Body of pancreas (tissue), 4 donors: ENCODE measurements at places on chromosomes 16 and 17. TPM values are rescaled to one million over a fixed set of nuclear protein-coding genes. Genes with fewer than 3 reads are reported as not detected.
A peak's percentile ranks its signal among the peaks of the same experiment; 100 is the strongest.

DNA sequence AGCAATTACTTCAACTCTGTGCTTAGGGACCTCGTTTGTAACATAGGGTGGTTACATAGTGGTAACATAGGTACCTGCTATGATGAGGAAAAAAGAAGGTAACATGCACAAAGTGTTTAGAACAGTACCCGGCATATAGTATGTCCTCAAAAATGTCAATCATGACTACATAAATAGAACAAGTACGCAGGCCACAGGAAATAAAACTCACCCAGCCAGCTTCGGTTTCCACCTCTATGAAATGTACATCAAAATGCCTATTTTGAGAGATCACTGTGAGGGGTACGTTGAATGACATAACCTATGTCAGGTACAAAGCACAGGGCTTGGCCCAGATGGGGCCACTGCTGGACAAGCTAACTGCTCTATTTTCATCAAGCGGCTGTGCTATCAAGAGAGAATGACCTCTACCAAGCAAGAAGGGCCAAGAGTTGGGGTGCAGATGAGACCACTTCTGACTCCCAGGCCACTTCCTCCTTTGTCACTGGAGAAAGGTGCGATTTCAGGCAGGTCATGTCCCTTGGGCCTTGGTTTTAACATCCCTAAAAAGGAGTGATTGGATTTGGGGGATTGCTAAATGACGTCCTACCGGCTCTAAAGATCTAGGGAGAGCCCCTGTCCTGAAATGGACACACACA, 45.4 kb downstream of the WSB1 start:
- H3K27me3 ChIP-seq, result no peaks in the 10 kb centered on the region
- DNase-seq, result no peak
- peaks cover 7% of the 10 kb centered on the region for H3K4me1 ChIP-seq

DNA sequence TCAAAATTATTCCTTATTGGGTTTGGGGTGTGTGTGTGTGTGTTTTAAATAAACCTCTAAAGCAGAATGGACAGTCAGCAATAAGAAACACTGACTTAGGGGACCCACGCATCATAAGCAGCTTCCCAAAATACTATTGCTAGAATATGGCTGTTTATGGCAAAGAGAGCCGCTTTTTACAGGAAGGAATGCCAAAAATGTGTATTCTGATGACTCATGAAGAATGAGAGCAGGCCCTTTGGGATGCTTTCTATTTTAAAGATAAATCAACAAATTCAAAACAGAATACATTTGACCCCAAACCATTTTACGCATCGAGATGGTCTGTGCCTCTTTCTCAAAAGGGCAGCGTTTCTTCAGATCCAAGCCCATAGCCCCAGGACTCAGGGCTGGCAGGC, 37.5 kb downstream of the ARHGAP17 start:
- no peak overlapping the region for H3K4me3 ChIP-seq
- H3K27me3 ChIP-seq, result no peaks in the 10 kb centered on the region
- no peaks in the 10 kb centered on the region for H3K4me1 ChIP-seq
- H3K27ac ChIP-seq, result no peak overlapping the region

GRCh38 chr17:44733753-44734152, 25.0 kb upstream of the ADAM11 start:
- H3K4me1 ChIP-seq, result no peaks in the 10 kb centered on the region
- H3K4me3 ChIP-seq, result no peak overlapping the region
- no peaks in the 10 kb centered on the region for H3K36me3 ChIP-seq
- H3K27ac ChIP-seq, result no peak overlapping the region
- DNase-seq, result no peak

GRCh38 chr17:38789185-38789584, 10.2 kb downstream of the PIP4K2B start:
- no peak overlapping the region for H3K27ac ChIP-seq
- H3K4me1 ChIP-seq, result no peaks in the 10 kb centered on the region
- H3K4me3 ChIP-seq, result no peak overlapping the region
- no peaks in the 10 kb centered on the region for H3K36me3 ChIP-seq

GRCh38 chr17:1737531-1738291, 5.0 kb upstream of the SERPINF2 start:
- peak overlapping the region; percentile 10 for H3K27ac ChIP-seq
- no peak overlapping the region for H3K4me3 ChIP-seq
- no peaks in the 10 kb centered on the region for H3K4me1 ChIP-seq
- no peaks in the 10 kb centered on the region for H3K27me3 ChIP-seq
- H3K36me3 ChIP-seq, result no peaks in the 10 kb centered on the region

The HOXB5 gene
- total RNA-seq, result not detected
